ENCODE measurements at places on chromosomes 7 and 10.
A peak's percentile ranks its signal among the peaks of the same experiment; 100 is the strongest.

DNA sequence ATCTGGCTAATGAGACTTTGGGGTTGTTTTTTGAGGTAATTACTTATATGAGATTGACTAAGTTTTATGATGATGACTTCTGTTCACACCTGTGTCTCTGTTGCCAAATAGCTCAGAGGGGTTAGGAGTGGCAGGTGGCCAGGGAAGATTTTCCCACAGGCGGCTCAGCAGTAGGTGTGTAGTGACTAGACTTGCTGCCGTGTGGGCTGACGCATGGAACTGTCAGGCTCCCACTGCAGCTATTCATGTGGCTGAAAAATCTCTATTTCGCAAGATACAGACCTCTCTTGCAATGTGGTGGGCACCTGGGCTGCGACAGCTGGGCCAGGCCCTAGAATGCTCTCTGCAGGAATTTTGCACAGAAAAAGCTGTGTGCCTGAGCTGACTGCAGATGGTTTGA, 1.4 kb downstream of the CPA4 start:
- DNase-seq, result no peak

- DNase-seq, result no peak
Measured at GRCh38 chr10:114575417-114576131, 82.5 kb downstream of the ABLIM1 start.

GRCh38 chr7:28509251-28510025, 97.1 kb downstream of the CREB5 start:
- no peak for DNase-seq

GRCh38 chr10:69124563-69125268, 738 bp downstream of the VPS26A start:
- peak; percentile 31 for DNase-seq

- no peak for DNase-seq
Measured at GRCh38 chr10:128820663-128821062, 646.4 kb upstream of the MGMT start.

DNA sequence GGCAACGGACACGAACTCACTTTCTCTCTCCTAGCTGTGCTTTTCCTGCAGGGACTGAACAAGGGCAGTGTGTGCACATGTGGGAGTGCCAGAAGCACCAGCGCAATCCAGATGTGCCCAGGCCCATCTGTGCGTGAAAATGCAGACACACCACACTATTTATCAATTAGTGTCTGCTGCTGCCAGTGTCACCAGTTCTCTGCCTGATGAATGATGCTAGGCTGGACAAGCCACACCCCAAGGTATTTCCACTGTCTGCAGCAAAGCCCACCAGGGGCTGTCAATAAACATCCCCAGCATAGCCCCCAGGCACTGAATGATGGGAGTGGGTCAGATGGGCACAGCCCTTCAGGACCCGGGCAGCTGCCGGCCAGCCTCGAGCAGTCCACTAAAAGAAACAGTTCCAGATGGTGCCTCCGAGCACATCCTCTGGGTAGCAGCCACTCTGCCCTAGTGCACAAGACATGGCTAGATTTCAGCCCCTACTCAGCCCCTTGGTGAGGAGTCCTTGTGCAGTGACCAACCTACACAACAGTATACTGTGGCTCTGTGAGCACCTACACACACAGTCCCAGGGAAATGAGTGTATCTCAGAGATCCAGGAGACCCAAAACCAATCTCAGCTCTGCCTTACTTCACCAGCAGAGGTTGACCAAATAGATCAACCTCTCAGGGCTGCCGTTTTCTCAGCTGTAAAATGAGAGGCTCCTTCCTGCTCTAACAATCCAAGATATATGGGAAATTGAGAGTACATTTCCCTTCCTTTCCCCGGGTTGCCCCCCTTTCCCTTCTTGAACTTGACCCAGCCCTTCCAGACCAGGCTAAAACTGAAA, 314.7 kb downstream of the PLXNA4 start:
- DNase-seq, result no peak

DNA sequence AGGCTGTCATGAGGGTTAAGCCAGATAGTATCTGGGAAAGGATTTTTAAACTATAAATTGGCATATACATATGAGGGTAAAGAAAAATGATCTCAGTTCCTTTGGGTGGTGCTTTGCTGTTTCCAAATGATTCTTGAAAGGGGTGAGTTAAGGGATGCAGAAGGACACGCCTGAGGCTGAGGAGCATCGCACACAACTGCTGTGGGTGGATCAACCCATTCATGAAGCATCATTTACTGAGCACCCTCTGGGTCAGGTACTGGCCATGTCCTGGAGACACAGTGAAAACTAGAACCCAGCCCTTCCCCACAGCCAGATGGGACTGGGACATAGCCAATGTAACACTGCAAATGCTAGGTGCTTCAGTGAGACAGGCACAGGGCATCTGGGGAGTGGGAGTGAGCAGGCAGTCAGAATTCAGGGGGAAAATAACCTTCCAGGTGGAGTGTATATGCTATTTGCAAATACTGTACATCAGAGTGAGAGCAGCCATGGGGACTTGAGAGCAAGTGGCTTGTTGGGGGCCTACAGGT, 112.1 kb downstream of the WDFY4 start:
- DNase-seq, result no peak

DNA sequence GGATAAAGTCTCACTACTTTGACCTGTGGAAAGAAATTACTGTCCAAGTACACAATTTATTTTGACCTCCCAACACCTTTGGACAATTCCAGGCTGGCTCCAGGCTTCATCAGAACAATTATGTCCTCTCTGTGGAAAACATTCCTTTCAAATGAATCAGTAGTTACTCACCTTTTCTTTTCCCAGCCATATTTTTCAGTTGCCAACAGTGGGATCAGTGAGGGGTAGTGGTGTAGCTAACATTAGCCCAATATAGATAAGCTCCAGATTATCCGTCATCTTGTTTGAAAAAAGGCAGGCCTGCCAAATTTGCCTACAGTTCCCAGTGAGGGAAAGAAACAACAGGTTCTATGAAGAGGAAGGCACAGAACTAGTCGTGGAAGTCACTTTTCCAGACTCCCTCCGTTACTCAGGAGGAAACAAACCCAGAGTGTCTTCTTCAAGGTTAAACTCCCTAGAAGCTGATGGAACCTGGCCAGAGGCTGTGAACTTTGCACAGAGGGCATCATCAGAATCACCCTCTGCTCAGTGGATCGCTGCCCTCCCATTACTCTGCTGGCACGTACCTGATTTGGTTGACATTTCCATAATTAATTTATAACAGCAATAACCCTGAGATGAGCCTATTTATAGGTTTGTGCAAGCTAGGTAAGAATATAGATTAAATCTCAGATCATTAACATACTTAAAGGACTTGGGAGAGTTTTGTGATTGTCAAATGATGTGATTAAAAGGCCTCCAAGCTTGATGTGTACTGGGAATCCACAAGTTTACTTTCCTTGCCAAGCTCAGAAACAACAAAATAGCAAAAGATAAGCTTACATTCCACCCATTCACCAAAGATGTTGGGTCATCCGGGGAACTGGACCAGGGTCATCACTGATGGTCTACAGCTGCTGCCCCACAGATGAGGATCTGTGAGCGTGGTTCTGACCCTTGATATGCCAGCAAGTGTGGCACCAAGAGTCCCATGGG, 654.6 kb upstream of the GALNT17 start:
- no peak for DNase-seq

GRCh38 chr10:63651864-63652263, 130.7 kb downstream of the REEP3 start:
- no peak for DNase-seq

DNA sequence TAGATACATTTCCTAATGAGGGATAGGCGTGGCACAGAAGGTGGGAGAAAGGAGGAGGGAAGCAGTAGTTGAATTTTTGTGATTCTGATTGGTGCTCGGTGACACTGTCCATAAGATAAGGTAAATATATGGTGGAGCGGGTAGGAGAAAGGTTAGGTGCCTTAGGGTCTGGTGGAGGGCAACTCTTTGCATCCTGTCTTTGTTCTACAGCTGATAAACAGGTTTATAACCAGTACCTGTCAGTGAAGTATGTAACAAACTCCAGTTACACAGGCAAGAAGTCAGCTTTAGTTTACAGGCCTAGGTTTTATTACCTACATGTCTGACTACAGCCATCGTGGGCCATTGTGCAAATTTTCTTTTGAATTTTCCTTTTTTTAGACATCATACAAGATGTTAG, 10.9 kb upstream of the FAM180A start:
- DNase-seq, result no peak

DNA sequence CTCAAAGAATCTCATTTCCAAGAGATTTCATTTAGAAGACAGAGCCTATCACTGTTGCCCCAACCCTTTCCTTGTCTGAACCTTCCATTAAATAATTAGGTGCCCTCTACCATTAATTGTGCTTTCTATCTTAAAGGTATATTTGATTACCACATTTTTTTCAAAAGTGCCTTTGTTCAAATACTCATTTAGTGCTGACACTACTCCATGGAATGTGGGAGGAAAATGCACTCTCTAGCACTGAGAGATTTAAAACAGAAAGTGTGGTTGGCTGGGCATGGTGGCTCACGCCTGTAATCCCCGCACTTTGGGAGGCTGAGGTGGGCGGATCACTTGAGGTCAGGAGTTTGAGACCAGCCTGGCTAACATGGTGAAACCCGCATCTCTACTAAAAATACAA, 119.8 kb downstream of the CACNA2D1 start:
- DNase-seq, result no peak

- DNase-seq, result no peak
Measured at GRCh38 chr7:116290740-116291139, 80.4 kb downstream of the TES start.

- DNase-seq, result no peak
Measured at GRCh38 chr7:100864263-100864845, 2.8 kb upstream of the TRIP6 start.
